Activated CD8-positive, alpha-beta T cell treated with anti-CD3 and anti-CD28 coated beads for 36 hours (primary cell): ENCODE measurements at places on chromosomes 7 and 10. TPM values are rescaled to one million over a fixed set of nuclear protein-coding genes. Genes with fewer than 3 reads are reported as not detected.
A peak's percentile ranks its signal among the peaks of the same experiment; 100 is the strongest.

Gene PLOD3
- total RNA-seq = 24.4 TPM

Gene CSTF2T
- total RNA-seq = 21.7 TPM

Gene IFIT1B
- not detected for total RNA-seq

Gene CCL24
- not detected for total RNA-seq

Gene BPGM
- total RNA-seq = 11.2 TPM

Gene AFAP1L2
- 4.9 TPM for total RNA-seq

Gene COL28A1
- total RNA-seq = not detected

Gene MICALL2
- 3.0 TPM for total RNA-seq

Gene CUBN
- total RNA-seq = 0.38 TPM

Gene SFRP5
- 0.60 TPM for total RNA-seq

Gene PDZD7
- 0.65 TPM for total RNA-seq

Gene GFRA1
- not detected for total RNA-seq

Gene FXYD4
- total RNA-seq = not detected

GRCh38 chr7:57342954-57343353 lies 107.0 kb upstream of the ZNF716 start:
- no peak for DNase-seq

DNA sequence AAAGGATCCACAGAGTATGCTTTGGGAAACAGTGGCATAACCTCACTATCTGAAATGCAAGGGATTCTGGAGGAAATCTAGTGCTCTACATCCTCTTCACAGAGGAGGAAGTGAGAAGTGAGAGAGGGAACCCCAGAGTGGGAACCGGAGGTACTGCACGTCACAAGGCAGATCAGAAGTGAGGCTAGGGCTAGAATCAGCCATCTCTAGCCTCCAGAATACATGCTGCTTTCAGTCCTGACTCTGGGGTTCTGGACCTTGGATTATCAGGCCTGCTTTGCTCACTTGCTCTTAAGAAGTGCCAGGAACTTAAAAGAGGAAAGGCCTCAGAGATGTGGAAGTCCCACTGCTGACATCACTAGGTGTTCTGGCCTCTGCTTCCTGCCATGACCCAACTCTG lies 25.7 kb downstream of the ZNF503 start:
- no peak for DNase-seq

GRCh38 chr7:129168231-129169021 lies 20.0 kb upstream of the SMO start:
- DNase-seq = no peak

- DNase-seq = no peak
Observed at GRCh38 chr10:58840840-58841435, 328.3 kb downstream of the BICC1 start.

DNA sequence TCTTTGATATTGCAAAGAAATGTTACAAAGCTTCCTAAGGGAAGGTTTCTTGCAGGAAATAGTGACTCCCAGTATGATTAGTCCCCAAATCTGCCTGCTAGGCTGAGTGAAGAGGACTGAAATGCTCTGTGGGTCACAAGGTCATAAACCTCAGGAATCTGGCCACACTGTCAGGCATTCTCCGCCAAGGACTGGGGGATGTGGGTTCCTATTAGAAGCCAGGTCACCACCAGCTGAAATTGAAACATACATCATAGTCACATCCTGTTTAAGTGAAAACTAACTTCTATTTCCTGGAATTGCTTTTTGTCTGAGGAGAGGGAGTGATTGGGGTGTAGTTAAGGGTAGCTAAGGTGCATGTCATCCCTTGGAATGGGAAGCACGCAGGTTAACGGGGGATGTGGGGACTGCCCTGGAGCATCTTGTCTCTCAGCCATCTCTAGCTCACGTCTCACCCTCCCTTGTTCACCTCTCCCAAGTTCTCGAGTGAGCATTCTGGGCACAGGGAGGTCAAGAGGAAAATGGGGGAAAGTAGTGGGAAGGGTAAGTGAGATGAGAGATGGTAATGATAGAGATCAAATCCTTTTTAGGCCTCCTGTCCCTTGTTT lies 12.0 kb upstream of the GSAP start:
- DNase-seq = peak; percentile 36

- DNase-seq = no peak
Observed at GRCh38 chr7:68014031-68014736, 1017.6 kb downstream of the TYW1 start.

DNA sequence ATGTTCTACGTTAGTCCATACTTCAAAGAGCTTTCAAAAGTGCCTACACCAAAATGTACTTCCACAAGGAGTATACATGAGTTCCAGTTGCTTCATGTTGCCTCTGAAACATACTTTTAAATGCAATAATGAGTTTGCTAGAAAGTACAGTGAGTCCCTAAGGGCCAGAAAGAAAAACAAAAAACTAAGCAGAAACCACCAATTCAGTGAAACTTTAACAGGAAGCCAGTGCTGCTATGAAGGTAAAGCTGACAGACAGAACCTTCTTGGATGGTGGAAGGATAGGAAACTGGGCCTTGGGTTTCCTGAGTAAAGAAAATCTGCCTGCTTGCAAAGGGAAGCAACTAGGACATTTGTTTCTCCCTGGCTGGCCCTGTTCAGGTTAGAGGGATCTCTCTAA lies 104.2 kb downstream of the CTTNBP2 start:
- DNase-seq = no peak

DNA sequence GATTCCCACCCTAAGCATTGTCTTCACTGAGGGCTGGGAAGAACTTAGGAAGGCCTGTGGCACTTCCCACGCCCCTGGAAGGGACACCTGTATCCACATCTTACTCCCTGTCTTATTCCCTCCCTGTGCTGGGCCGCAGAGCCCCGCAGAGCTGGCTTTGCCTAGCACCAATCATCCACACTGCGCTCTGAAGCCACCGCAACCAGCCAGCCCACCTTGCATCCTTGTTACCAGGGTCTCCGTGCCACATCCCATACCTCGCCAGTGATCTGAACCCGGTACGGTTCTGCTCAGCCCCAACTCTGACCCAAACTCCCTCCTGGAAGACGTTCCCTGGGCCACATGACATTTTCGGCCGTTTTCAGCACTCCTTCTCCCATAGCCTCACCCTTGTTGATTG lies 101.4 kb upstream of the PITRM1 start:
- DNase-seq = no peak

DNA sequence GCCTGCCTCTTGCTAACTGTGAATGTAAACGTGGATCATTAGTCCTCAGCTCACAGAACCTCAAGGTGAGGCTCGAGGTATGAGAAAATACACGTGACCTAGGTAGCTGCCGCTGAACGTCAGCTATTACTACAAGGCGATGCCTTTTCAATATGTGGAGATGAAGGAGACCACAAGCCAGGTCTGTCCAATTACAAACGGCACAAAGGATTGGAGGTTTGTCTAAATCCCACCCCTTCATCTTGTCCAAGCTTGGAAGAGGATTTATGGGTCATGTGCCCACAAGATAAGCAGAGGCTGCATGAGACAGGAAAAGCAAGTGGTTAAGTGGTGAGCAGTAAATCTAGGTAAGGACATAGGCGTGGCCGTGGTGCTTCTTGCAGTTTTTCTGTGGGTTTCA lies 3.4 kb downstream of the H2BK1 start:
- DNase-seq = peak; percentile 16

DNA sequence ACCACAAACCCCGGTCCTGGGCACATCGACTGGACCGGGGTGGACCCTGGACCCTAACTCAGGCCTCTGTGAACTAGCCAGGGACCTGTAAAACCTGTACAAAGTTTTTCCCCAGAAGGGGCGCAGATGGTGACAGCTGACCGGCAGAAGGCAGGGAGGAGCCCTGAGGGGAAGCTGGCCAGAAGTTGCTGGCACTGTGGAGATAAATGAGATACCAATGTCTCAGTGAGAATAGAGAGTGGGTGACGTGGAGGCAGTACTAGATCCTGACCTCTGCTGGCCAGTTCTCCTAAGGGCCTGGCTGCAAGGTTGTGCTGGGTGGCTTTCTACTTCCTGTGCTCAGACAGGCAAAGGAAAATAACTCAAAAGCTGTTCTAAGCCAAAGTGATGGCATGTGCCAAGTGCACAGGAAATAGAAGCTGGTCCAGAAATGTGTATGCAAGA lies 10.6 kb upstream of the TSPAN14 start:
- peak; percentile 61 for DNase-seq

DNA sequence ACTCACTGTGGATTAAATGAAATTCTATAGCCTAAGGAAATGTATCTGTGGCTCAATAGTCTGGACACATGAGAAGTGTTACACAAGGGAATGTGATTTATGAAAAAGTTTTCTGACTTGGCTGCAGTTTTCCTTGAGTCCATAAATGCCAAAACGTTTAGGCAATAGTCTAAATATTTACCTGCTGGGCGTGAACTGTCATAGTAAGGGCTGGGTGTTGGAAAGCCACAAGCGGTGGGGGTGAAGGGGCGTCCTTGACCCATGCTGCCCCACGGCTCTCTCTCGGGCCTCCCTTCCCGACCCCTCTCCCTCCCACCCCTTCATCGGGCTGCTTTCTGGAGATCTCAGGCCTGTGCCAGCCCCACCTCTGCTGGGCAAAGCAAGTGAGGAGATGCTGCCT lies 223.7 kb downstream of the BUB3 start:
- DNase-seq = no peak

DNA sequence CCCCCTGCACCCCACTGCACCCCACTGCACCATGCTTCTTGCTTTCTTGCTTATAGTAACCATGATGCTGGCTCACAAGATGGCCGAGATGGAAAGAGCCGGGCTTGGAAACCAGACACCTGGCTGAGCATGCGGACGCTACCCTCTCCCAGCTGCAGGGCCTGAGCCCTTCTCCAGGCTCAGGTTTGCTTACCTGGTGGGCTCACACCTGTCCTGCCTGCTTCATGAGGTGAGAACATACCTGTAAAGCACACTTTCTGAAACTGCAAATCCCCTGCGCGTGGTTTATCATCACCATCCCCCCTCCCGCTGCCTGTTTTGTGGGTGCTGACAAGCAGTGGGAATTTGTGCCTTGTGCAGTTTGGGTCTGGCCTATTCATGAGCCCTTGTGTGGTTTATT lies 302.7 kb downstream of the GLRX3 start:
- no peak for DNase-seq

DNA sequence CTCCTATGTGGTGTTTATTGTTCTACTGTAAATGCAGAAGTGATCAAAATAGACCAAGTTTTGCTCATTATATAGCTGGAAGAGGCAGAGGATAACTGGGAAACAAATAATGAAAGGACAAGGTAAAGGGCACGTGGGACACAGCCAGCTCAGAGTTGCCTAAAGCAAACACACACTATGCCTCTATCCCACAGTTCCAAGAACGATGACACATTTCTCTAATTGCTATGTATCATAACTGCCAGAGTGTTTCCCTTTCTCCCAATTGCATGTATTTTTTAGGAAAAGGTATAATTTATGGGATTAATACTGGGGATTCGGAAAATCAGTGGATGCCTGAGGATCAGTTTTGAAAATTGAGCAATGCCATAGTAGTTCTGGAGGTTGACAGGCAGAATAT lies 49.0 kb downstream of the CCDC71L start:
- DNase-seq = no peak

DNA sequence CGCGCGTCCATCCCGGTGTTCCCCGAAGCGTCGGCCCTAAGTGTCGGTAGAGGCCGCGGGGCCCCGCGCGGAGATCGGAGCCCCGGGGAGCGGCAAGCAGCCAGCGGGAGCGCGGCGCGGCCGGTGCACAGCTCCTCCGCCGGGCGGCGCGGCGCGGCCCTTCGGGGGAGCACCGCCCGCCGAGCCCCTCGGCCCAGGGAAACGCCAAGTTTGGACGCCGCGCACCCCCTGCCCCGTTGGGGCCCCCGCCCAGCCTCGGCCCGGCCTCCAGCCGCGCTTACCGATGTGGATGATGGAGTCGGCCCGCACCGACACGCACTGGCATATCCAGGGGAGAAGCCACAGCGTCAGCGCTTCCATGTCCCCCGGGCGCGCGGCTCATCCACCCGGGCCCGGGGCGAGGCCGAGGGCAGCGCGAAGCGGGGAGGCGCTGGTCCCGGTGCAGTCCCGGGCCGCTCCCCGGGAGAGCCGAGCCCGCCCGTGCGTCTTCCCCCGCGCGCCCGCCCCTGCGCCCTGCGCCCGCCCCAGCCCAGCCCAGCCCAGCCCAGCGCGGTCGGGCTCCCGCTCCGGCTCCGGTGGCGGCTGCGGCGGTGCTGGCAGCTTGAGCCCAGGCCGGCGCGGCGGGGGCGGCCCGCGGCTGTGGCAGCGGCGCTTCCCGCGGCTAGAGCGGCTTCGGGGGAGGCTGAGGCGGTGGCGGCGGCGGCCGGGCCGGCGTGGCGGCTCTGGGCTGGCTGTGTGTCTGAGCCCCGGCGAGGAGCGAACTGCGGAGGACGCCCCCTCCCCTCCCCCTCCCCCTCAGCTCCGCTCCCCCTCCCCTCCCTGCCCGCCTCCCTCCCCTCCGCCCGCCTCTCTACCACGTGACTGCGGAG lies at the start of gene GRID1:
TSS of gene GRID1 (minus strand) at position 763 of the 869 bp plus-strand sequence.
- no peak for DNase-seq

DNA sequence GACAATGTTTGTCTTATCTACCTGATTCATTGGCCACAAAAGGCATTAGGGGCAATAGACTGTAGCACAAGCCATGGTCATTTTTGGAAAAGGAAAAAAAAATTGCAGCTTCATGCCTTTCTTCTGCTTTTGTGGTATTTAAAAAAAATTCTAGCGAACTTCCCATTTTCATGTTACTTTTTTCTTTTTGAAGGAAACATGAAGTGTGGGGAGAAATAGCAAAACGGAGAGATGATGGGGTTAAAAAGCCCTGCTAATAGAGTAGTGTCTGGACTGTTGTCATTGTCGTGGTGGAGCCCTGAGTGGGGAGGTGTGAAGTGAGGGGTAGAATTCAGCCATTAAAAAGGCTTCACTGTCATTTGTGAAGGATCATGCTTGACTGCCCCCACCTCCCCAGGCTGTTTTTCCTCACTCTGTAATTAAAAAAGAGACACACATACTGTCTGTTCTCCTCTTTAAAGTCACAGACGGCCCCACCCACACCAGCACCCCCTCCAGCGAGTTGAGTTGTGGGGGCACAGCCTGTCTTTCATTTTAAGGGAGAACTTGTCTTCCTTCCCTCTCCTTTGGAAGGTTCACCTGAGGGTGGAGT lies 272.4 kb downstream of the CREB5 start:
- DNase-seq = no peak

GRCh38 chr10:5561704-5562645 lies 37.2 kb downstream of the CALML3 start:
- no peak for DNase-seq

DNA sequence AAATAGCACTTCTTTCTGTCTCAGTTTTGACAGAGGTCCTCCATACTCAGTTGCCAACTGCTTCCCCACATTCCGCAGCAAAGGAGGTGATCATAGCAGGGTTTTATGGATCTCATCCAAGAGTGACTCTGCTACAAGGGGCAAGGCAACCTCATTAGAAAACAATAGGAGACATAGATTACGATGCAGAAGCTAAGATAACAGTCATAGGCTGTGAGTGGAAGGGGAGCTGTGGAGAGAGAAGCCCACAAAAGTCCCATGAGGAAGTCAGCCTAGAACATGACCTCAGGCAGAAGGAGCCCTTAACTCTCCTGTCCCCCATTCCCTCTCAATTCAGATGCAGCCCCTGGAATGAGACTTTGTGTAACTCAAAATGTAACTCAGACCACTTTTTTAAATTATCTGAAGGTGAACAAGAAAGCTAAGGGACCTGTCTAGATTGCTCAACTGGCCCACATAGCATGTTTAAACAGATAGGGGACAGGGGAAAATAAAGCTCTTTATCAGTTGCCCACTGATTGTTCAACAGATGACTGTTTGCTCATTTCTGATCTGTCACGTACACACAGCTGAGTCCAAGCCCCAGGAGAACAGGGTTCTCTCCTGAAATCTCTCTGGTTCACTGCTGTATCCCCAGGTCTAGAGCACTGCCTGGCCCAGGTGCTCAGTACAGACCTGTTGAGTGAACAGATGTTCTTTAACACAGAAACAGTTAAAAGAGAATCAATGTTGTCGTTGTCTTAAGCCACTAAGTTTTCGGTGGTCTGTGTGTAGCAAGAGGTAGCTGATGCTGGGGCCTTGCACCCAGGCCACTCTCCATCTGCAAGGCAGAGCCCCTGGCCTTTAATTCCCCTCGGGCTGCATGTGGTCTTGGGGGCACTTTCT lies 1.5 kb upstream of the NCOA4 start:
- DNase-seq = no peak
